Activated T-cell treated with anti-CD3 and anti-CD28 coated beads, Interleukin-2, amount 50 U/mL, for 48 hours (primary cell): ENCODE measurements at places on chromosomes 4 and X.

- DNase-seq, result no peak
Measured at GRCh38 chrX:16604337-16604736, 45.6 kb upstream of the S100G start.

GRCh38 chrX:100487795-100488194 lies 77.7 kb upstream of the PCDH19 start:
- no peak for DNase-seq

DNA sequence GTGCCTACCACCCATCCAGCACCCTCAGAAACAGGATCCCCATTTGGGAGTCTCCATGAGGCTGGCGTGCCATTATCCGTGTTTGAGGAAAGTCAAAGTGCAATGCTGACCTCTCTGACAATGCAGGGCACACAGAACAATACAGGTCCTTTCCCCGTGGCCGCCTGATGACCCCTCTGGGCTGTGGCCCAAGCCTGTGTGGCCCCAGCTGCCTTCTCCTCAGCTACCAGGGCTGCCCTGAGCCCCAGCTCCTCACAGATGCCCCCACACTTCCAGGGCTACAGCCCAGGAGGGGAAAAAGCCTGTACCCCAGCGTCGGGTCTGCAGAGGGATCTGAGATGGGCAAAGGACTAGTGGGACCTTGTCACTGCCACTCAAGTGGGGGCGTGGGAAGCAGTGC lies 15.5 kb downstream of the ZFYVE28 start:
- DNase-seq, result no peak

- no peak for DNase-seq
Measured at GRCh38 chrX:68355629-68355920, 77.7 kb downstream of the OPHN1 start.

- DNase-seq, result no peak
Measured at GRCh38 chrX:29466456-29466855, 748.9 kb upstream of the MAGEB2 start.

DNA sequence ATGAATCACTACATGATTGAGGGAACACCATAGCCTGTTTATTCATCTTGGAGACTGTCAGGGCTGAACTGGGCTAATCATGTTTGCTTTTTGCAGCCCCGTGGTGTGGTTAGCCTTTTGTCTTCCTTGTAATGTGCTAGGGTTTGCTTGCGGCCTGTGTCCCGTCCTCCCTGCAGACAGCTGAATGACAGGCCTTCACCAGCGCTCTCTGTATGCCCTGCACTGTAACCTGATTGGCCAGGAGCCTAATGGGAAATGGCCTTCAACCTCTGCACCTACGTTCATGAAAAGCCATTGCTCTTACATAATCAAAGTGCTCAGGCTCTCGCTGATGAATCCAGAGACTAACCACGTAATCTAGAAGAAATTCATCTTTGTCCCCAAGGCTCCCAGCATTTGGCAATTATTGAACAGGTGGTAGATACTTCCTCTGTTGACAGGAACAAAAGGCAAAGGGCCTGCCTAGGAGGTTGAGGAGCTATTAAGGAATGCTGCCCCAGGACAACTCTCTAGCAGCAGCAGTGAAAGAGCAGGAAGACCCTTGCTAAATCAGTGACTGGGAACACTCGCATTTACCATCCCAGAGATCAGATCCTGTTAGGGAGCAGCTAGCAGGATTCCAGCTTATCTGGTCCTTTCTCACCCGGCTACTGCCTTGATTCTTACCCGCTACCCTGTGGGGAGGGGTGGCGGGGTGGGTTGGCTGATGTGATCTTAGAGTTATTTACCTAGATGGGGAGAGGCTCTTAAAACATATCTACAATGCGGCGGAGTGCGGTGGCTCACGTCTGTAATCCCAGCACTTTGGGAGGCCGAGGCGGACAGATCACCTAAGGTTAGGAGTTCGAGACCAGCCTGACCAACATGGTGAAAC lies 42.3 kb upstream of the FAT1 start:
- no peak for DNase-seq

GRCh38 chr4:145912376-145912775 lies 26.2 kb downstream of the ZNF827 start:
- DNase-seq, result no peak

GRCh38 chr4:123603165-123603564 lies 206.6 kb downstream of the SPRY1 start:
- DNase-seq, result no peak

DNA sequence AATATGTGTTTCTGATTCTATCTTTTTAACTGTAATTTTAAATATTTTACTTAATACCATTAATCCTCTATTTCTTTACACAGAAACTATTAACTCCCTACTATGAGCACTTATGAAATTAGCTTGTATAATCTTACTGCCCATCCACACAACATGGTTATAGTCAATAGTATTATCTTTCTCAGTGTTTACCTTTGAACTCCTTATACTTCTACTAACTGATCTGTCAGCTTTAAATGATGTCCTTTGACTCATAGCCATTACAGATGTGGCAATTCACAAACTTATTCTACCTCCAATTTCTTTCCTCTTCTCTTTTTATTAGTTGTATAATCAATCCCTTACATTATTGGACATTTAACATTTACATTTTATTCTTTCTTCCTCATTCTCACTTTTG lies 5.5 kb downstream of the SEC31A start:
- no peak for DNase-seq

GRCh38 chrX:132173647-132174046 lies 45.6 kb downstream of the RAP2C start:
- DNase-seq, result no peak

DNA sequence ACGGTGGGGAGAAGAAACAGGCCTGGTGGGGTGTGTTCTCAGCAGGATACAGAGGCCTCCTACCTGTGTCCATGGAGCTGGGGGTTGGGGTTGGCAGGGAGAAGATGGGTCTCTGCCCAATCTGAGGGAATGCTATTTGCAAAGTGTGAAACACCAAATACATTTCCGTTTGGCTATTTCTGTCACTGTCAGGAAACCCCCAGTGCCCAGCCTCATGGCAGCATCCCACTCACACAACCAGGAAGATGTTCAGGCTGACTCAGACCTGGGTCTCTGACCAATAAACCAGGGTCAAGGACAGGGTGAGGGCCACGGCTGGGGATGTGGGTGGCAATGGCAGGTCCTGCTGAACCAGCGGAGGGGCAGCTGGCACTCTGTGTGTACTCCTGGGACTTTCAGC lies 41.3 kb downstream of the BCOR start:
- no peak for DNase-seq

DNA sequence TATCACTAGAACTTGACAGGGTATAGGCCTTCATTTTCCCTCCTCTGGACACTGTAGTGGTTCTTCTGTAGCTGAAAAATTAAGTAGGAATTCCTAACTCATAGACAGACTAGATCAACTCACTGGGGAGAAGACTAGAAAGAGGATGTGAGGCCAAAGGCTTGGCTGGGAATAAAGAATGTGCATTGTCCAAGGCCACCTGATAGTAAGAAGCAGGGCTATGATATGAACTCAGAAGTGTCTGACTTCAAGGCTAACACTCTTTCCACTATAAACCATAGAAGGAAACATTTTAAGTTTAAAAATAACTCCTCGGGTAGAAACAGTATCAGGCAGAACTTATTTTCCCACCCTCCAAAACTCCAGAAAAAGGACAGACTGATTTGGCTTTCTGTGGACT lies 346.6 kb downstream of the OPHN1 start:
- DNase-seq, result no peak

DNA sequence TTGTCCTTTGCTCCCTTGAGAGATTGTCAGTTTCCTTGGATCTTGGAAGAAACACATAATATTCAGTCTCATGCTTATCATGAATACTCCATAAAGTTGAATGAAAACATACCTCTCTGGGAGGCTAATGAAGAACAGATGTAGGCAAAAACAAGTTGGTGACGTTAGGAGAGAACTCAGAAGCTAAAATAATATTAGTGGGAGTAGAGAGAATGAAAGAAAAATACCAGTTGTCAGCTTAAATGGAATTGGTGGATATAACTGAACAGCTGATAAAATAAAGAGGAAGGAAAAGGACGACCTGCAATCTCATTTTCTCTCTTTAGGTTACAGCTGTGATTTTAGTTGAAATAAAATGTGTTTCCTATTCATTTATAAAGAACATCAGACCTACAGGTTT lies 124.8 kb downstream of the SNCA start:
- no peak for DNase-seq

- DNase-seq, result no peak
Measured at GRCh38 chr4:46390355-46391058, 579 bp upstream of the GABRA2 start.

DNA sequence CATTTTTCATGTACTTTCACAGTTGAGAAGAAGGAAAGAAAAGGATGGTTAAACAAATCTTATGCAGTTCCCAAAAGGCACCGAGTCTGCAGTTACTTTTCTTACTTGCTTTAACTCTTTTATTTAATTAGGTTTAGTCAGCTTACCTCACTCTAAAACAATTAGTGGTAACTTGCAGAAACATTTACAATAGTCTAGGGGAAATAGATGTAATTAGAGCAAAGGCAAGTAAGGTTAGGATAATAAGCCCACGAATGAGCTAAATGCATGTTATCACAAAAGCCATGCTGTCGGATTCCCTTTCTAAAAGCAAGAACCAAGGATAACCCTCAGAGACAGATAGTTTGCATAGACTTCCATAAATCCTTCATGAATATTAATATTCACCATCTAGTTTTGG lies 82.0 kb upstream of the VCX2 start:
- no peak for DNase-seq

DNA sequence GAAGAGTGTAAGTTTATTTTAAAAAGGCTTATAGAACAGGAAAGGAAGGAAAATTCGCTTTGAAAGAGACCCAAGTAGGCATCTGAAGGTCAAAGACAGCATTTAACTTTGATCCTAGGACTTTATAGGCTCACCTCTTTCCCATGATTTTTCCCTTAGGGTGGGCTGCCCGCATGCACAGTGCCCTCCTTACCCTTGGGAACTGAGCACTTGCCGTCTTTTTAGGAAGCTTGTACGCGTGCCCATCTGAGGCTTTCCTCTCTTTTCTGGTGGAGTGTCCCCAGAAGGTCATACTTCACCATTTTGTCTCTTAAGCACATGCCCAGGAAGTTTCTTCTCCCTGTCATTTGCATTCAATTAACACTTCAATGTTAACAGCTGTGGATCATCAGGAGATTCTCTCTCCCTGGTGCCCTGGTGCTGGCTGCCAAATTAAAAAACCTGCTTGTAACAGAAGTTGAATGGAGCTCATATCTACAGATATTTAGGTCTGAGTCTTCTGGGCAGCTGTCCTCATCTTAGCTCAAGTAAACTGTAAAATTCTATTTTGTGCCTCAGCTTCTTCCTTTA lies 38.4 kb upstream of the IL9R start:
- no peak for DNase-seq

DNA sequence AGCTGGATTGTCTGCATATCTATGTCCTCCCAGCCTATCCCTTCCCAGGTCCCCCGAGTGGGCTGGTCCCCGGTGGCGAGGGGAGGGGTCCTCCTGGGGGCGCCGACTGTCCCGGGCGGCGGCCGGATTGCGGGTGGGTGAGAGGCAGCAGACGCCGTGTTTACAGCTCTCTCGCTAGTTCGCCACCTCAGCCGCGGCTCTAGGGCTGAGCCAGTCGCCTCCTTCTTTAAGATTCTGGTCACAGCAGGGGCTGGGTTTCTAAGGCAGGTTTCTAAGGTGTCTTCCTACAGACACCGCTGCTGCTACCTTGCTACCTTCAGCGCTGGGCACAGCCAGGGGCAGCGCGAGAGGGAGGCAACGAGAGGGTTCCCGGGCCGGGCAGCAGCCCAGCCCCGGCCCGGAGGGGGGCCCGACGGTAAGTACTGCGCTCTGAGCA lies 57.2 kb downstream of the FRMPD3 start:
- no peak for DNase-seq

DNA sequence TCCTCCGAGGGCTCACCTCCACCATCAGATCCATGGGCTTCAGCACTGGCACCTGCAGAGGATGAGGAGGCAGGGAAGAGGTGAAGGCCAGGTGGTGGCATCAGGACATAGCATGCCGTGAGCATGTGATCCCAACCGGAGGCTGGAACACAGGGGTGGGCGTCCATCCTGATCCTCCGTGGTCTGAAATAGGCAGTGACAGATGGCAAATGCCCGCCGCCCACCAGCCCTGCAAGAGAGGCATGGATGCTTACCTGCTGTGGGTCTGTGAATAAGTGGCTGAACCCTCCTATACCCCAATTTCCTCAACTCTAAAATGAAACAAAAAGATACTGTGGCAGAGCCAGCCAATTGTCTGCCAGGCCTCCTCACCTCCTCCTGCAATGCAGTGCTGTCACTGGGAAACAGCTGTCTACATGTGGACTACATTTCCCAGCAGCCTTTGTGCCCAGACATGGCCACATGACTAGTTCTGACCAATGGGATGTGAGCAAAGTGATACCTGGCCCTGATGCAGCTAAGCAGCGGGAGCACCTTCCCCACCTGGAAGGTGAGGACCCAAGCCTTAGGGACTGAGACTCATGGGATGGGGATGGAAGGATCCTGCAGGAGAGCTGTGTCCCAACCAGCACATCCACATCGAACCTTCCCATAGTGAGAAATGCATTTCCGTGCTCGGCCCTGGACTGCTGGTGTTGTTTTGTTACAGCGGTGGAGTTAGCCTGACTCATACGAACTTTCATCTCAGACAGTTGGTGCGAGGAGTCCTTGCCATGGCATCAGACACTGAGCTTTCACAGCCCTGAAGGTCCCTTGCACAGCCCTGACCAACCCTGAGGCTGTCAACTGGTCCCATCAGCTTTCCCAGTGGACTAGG lies 99.5 kb downstream of the PPP2R2C start:
- DNase-seq, result peak; percentile 38

GRCh38 chrX:71216485-71216884 lies 6.5 kb upstream of the GJB1 start:
- DNase-seq, result no peak

DNA sequence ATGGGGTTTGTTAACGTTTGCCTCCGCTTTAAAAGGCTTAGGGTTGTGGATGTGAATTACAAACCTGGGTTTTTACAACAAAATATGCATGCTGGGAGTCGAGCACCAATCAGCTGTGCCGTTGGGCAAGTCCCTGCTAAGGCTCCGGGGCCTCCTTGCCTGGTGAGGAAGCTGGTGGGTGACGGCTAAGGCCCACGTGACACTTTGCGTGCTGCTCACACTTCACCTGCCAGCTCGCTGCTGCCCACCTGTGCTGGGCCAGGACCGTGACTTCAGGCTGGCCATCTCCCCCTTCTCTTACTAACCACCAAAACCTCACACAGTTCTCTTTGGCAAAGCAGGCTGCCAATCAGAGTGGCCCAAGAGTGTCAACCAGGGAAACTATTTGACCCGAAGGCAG lies 178.3 kb downstream of the AFAP1 start:
- no peak for DNase-seq
